ENCODE measurements at places on chromosomes 7 and 10. TPM values are rescaled to one million over a fixed set of nuclear protein-coding genes. Genes with fewer than 3 reads are reported as not detected.
A peak's percentile ranks its signal among the peaks of the same experiment; 100 is the strongest.

The HOGA1 gene
- total RNA-seq, result 21.8 TPM

The LEP gene
- not detected for total RNA-seq

GRCh38 chr10:93849593-93849992, 44.2 kb upstream of the SLC35G1 start:
- DNase-seq, result no peak
- no peak overlapping the region for H3K27ac ChIP-seq
- H3K4me3 ChIP-seq, result no peak overlapping the region
- H3K36me3 ChIP-seq, result no peaks in the 10 kb centered on the region
- no peaks in the 10 kb centered on the region for H3K4me1 ChIP-seq

DNA sequence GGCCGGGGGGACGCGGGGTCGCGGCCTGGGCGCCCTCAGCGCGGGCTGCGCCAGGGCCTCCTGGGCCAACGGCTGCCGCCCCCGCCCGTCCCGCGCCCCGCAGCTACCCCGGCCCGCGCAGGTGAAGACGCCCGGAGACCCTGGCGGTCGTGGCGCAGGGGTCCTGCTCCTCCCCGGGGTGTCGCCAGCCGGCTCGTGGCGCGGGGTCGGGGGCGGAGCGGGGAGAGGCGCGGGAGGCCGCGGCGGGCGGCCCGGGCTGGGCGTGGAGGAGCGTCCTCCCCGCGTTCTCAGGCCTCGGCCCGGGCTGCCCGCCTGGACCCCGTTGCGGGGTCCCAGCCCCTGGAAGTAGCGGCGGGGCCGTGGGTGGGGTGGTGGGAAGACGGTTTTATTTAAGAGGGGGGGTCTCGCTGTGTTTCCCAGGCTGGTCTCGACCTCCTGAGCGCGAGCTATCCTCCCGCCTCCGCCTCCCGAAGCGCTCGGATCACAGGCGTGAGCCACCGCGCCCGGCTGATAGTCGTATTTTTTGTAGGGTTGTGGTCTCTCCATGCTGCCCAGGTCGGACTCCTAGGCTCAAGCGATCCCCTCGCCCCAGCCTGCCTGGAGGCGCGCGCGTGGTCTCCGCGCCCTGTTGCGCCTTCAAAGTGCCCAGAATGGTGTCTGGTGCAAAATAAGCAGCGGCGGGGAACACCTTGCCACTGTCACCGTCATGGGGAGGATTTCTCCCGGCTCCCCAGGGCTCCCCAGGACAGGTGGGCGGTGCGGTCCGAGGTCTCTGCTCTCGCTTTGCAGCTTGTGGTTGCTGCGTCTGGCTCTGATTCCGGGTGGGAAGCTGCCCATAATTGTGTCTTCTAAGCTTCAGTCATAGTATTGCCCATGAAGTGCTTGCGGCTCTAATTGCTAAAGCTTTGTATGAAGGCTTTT, 15.3 kb upstream of the SUN1 start:
- peaks cover 23% of the 10 kb centered on the region for H3K4me1 ChIP-seq
- H3K36me3 ChIP-seq, result no peaks in the 10 kb centered on the region
- H3K27ac ChIP-seq, result peak overlapping the region; percentile 91
- H3K27me3 ChIP-seq, result no peaks in the 10 kb centered on the region
- peak; percentile 46 for DNase-seq
- peak overlapping the region; percentile 63 for H3K4me3 ChIP-seq

GRCh38 chr7:21507627-21508343, 35.1 kb upstream of the DNAH11 start:
- peak; percentile 69 for DNase-seq
- no peaks in the 10 kb centered on the region for H3K27me3 ChIP-seq
- no peaks in the 10 kb centered on the region for H3K4me1 ChIP-seq
- no peak overlapping the region for H3K27ac ChIP-seq
- H3K36me3 ChIP-seq, result no peaks in the 10 kb centered on the region

- peak overlapping the region; percentile 99 for H3K4me3 ChIP-seq
- H3K4me1 ChIP-seq, result peaks cover 15% of the 10 kb centered on the region
- peak overlapping the region; percentile 99 for H3K27ac ChIP-seq
Observed at GRCh38 chr10:51700228-51700817, 928 bp upstream of the CSTF2T start.
